ENCODE measurements at places on chromosomes 5 and 9.

- no peak for DNase-seq
These were observed 106.0 kb downstream of the CD180 start for GRCh38 chr5:67090593-67090992.

DNA sequence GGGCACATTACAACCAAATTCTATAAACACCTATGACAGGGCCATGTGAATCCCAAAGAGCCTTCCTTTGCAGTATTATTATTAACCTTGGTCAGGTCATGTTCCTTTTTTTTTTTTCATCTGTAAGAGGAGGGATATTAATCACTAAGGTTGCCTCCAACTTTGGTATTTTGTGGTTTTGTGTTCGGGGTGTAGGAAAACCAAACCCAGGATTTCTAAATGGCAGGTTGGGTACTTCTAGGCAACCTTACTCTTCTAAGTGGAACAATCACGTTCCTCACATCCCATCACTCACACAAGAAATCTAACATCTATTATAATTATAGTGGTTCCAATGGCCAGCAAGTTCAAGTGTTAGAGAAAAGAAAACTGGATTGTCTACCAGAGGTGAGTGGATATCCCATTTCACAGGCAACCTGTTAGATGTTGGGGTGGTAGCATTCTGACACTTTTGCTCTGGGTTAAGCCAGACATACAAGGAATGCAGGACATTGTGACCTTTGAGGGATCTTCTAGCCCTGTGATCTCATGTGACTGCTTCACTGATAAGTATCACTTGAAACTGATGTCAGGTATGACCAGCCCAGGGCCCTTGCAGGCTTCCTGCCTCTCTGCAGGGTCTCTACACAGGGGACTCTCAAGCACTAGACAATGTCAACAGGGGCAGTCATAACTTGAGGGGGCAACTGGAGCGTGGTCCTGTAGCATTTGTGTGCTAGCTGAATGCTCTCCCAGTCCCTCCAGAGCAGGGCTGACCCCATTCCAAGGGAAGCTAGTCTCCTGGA, 126.2 kb upstream of the VLDLR start:
- DNase-seq, result no peak

DNA sequence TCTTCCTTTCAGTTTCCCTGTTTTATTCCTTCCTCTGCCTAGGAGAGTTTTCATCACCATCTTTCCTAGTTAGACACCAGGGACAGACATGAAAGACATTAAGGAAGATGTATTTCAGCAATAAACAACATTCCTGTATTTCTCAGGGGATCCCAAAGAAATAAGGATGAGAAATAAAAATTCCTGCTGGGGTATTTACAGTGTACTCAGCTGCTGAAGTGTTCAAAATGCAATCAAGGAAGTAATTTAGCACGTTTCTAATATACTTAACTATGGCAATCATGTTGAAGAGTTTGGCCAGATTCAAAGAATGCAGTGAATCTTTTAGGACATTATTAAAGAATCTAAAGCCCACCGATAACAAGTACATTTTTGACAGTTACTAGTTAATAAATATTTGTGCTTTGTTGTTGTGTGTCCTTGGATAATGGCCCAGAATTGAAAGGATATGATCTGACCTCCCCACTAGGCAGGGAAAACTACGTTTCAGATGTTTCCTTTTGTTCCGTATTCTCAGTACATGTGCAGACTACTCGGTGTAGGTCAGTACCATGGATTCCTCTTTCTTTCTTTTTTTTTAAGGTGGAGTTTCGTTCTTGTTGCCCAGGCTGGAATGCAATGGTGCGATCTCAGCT, 46.8 kb downstream of the INIP start:
- no peak for DNase-seq

DNA sequence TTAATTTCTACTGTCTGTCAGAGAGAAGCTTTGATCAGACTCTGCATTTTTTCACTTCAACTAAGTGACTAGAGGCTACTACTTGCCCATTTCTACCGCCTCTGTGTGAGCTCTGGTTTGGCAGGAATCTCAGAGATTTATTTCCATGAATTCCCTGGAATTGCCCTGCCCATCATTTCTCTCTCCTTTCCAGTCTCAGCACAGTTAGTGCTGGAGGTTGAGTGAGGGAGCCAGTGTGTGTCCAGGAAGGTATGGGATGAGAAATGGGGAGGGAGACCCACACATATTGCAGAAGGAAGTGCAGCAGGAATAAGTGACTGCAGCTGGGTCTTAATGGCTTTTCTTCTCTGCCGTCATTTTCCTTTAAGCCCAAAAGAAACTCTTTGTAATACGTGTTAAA, 443.1 kb upstream of the ZNF462 start:
- DNase-seq, result no peak

GRCh38 chr5:103271570-103272289, 13.2 kb downstream of the MACIR start:
- DNase-seq, result no peak

DNA sequence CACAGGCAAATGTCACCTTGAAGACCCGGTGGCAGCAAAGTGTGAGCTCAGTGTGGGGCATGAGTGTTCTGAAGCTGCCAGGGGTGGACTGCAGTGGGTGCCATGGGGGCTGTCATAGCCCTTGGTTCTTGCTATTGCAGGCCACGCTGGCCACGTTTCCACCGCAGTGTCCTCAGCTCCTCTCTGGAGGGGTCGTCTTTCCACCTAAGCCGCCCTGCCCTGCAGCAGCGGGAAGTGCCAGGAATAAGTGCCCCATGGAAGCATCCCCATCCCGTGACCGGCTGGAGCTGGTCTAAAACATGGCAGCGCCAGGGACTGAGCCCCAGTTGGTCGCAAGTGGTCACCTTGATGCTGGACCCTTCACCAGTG, 6.9 kb downstream of the OBP2B start:
- no peak for DNase-seq

GRCh38 chr5:132947671-132948070, 15.8 kb downstream of the AFF4 start:
- DNase-seq, result no peak

GRCh38 chr5:56145511-56145910, 87.6 kb downstream of the ANKRD55 start:
- no peak for DNase-seq
